ENCODE measurements at places on chromosomes 2 and 18.

DNA sequence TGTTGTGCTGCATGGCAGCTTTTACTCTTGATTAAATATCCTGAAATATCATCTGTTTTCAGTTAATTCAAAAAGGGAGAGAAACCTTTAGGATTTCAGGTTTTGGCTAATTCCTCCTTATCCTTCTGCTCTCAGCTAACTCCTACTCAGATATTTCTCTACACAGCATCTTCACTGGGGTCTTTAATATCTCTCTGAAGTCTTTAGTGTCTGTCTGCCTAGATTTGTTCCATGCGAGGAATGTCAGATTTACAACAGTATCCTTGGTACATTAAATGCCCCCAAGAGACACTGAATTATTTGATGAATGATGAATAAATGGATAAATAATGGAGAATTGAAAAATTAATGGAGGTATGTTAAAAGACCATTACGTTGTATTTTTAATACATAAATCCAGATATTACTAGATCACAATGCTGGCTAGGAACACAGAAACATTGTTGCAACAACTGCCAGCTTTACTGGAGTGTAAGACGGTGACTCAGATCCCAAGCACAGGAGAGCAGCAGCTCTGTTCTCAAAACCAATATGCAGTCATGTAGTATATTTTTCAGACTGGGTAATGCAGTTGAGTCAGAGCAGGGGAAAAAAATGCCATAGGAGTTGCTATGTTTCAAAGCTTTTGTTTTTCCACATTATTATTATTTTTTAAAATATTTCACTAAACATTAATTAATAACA lies 388.0 kb upstream of the SYT4 start:
- no peak for DNase-seq

DNA sequence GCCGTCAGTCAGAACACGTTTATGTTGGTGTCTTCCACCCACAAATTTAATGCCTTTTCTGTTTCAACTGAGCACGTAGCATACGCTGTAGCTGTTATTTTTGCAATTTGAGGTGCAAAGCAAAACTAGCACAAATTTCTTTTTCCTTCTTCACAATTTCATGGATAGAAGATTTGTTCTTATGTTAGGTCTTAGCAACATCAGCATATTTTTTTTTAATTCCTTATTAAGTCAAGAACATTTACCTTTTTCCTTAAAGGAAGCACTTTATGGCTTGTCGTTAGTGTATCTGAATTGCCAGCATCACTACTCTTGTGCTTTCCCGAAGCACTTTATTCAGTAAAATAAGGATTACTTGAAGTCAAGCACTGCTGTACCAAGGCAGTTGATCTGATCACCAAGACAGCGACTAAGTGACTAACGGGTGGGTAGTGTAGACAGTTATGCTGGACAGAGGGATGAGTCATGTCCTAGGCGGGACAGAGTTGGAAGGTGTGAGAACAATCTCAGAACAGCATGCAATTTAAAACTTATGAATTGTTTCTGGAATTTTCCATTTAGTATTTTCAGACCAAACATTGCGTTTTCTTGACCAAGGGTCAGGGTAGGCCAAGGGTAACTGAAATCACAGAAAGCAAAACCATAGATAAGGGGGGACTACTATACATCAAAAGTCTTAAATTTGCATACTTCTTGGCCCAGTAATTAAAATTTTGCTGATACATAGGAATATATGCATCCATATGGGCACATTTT lies 13.3 kb downstream of the BABAM2 start:
- no peak for DNase-seq

GRCh38 chr2:85913884-85914881 lies 25.4 kb upstream of the ST3GAL5 start:
- DNase-seq: no peak

- no peak for DNase-seq
These were observed 10.7 kb upstream of the RPL31 start for GRCh38 chr2:100991404-100991773.

DNA sequence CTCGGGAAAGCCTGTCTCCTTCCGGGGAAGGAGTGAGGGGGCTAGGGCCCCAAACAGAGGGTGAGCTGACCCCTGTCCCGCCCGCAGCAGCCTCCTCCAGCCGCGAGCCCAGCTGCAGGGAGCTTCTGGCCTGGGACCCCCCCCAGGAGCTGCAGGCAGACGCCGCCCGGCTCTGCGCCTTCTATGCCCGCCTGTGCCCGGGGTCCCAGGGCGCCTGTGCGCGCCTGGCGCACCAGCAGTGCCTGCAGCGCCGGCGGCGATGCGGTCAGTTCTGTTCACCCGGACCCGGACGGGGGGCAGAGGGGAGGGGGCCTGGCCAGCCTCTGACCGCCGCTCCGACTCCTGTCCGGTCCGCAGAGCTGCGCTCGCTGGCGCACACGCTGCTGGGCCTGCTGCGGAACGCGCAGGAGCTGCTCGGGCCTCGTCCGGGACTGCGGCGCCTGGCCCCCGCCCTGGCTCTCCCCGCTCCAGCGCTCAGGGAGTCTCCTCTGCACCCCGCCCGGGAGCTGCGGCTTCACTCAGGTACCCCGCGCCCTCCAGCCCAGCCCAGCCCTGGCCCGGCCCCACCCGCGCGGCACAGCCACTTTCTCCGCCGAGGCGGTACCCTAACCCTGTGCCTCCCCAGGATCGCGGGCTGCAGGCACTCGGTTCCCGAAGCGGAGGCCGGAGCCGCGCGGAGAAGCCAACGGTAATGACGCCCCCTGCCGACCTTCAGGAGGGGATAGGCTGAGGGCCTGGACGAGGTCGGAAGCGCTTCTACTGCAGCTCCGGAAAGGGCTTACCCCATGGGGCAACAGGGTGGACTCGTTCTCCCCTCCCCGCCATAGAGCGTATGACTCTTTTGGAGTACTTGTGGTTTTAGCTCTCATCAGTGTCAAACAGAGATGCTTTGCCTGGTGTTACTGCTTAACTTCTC lies 2.0 kb upstream of the CHRND start:
- no peak for DNase-seq

DNA sequence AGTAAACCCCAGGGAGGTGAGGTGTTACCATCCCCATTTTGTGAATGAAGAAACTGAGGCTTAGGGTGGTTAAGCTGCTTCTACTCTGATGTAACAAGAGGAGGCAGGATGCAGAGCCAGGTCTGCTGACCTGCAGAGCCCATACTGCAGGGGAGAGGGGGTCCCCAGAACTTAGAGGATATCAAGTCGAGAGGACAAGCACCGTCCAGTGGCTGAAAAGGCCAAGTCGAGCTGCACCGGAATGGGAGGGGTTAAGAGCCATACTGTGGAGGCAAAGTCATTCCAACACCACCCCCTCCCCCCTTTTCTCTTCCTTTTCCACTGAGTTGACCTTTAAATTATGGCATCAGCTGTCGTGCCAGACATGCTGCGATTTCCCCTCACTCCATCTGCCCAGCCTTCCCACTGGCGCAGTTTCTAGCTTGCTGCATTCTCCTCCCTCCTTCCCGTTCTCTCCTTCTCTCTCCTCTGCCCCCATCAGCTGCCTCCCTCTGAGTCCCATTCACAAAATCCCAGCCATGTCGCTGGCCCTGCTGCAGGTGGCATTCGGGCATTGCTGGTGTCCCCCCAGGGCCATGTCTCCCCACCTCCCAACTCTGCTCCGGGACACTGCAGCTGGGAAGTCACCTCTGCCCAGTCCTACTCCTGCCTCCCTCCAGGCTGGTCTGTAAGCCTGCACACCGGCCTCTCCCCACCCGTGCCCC lies 346.9 kb downstream of the DYSF start:
- no peak for DNase-seq

DNA sequence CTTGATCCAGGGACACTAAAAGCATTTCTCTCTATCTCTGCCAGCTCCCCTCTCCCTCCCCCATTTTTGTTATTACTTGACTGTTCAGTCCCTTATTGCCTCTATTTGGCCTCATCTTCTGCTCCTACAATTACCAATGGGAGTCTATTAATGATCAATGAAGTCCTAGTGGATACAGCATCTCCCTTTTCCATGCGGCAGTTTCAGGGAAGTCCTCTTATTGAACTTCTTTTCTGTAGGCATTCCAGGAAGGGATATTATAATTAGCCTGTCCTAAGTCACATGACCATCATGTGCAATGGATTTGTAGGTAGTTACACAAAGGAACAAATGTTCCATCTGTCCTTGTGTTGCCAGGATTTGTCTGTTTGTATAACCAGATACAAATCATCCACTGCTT lies 495.1 kb upstream of the CNTNAP5 start:
- DNase-seq: no peak

- DNase-seq: no peak
These were observed 768.9 kb upstream of the LRRTM1 start for GRCh38 chr2:81073412-81073811.

GRCh38 chr2:23617167-23617810 lies 232.3 kb downstream of the KLHL29 start:
- DNase-seq: no peak
